CD4-positive, CD25-positive, alpha-beta regulatory T cell (primary cell): ENCODE measurements at places on chromosomes 7 and 10. TPM values are rescaled to one million over a fixed set of nuclear protein-coding genes. Genes with fewer than 3 reads are reported as not detected.

DNA sequence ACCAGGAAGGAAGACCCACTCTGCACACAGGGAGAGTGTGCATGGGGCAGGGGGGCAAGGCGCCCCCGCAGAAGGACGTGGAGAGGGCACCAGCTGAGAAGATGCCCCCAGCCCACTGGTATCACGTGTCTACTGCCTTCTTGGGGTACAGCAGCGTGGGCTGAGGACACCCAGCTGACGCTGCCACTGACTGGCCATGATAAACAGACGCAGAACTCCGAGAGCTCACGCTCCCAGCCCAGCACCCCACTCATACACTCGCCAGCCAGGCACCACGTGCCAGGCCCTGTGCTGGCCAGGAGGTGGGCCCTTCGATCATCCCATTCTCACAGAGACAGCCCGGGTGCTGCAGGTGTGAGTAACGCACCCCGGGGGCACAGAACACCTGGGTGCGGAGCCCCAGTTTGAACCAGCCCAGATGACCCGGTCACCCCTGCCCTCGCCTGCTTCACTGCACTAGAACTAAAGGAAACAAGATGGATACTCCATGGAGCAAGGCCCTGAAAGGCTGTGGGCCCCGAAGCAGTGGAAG lies 199.8 kb downstream of the MAD1L1 start:
- no peak overlapping the region for H3K4me3 ChIP-seq
- DNase-seq: no peak
- no peaks in the 10 kb centered on the region for H3K27me3 ChIP-seq
- H3K36me3 ChIP-seq: no peaks in the 10 kb centered on the region

GRCh38 chr7:156160811-156161210 lies 348.5 kb upstream of the SHH start:
- no peaks in the 10 kb centered on the region for H3K27me3 ChIP-seq
- H3K4me1 ChIP-seq: no peaks in the 10 kb centered on the region
- no peaks in the 10 kb centered on the region for H3K36me3 ChIP-seq
- H3K27ac ChIP-seq: no peak overlapping the region
- no peak for DNase-seq

- no peak overlapping the region for H3K4me3 ChIP-seq
- no peaks in the 10 kb centered on the region for H3K4me1 ChIP-seq
- no peak for DNase-seq
Observed at GRCh38 chr7:147971606-147972110, 618.9 kb upstream of the C7orf33 start.

DNA sequence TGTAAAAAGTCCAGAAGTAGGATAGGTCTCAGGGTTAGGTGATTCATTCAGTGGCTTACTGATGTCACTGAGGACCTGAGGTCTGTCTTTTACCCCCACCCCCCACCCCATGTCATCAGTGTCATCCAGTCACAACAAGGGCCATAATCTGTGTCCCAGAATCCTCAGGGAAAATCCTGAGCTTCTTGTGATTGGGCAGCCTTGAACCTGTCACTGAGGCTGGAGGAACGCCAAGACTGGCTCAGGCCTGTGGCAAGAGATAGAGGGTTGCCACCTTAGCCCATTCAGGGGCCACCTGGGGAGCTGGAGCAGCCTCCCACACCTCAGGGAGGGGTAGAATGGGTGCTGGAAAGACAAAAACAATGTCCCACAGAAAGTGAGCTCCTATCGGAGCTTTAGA lies 29.7 kb downstream of the NUB1 start:
- no peaks in the 10 kb centered on the region for H3K27me3 ChIP-seq
- DNase-seq: no peak
- peaks cover 7% of the 10 kb centered on the region for H3K4me1 ChIP-seq
- H3K27ac ChIP-seq: no peak overlapping the region
- peaks cover 62% of the 10 kb centered on the region for H3K36me3 ChIP-seq

GRCh38 chr10:35704401-35704800 lies 62.3 kb upstream of the FZD8 start:
- H3K27me3 ChIP-seq: no peaks in the 10 kb centered on the region
- H3K36me3 ChIP-seq: no peaks in the 10 kb centered on the region
- H3K27ac ChIP-seq: no peak overlapping the region
- H3K4me1 ChIP-seq: no peaks in the 10 kb centered on the region

Gene IMPDH1
- 48.2 TPM for total RNA-seq

Gene CDC14C
- not detected for total RNA-seq

Gene CPA1
- total RNA-seq: not detected

Gene CALML3
- total RNA-seq: not detected

Gene GLI3
- total RNA-seq: not detected
